Stimulated activated CD4-positive, alpha-beta T cell treated with anti-CD3 and anti-CD28 coated beads, Interleukin-1b, Interleukin-23, amount 100 ng/mL, for 1 hour (primary cell): ENCODE measurements at places on chromosomes 1 and 21.

DNA sequence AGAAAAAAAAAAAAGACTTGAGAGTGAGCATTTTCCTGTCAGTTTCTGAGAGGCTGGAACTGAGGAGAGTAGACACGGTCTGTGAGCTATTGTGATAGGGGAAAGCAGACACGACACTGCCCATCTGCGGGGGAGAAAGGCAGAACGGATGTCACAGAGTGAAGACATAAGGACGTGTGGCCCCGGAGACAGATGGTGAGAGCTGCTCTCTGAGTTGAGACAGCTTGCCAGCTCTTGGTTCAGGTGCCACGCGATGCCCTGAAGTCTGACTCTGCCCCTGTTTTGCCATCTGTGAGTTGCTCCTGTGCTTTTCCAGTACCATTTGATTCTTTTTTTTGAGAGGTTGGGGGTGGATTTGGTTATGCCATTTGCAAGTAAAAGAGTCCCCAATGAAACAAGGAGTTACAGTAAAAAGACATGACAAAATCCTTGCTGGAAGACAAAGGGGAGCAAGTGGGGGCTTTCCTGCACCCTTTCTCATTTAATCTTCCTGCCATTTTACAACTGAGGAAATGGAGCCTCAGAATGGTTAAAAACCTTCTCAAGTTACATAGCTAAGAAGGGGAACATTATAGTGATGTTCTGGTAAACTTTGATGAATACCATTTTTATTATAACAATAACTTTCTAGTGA is 128.9 kb upstream of the DNAH14 start:
- DNase-seq, result no peak

DNA sequence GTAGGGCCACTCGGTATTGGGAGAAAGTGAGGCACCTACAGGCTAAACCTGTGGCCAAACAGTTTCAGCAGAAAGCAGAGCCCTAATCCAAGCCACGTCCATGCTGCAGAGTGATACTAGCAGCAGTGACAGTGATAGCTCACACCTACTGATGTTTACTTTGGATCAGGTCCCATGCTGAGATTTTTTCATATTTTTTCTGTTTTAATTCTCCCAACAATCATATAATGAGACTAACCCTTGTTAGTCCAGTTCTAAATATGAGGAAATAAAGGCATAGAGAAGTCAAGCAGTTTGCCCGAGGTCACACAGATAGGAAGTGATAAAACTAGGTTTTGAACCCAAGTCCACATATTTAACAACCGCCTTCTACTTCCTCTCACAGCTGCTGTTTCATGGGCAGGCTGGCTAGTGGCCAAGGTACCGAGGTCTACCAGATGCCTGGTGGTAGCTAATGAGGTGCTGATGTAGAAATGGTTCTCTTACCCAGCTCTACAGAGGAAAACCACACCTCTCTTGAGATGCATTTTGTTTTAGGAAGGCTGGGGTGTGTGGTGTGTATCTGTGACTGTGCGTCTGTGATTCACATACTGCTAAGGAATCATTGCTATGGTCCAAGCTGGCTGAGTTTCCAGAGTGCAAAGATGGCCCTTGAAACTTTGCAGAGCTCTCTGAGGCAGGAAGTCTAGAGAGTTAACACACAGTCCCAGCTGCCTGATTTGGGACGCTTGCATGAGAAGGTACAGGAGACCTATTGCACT is 80.3 kb upstream of the ARTN start:
- no peak for DNase-seq

GRCh38 chr1:192849442-192849841 is 40.6 kb downstream of the RGS2 start:
- DNase-seq, result no peak

DNA sequence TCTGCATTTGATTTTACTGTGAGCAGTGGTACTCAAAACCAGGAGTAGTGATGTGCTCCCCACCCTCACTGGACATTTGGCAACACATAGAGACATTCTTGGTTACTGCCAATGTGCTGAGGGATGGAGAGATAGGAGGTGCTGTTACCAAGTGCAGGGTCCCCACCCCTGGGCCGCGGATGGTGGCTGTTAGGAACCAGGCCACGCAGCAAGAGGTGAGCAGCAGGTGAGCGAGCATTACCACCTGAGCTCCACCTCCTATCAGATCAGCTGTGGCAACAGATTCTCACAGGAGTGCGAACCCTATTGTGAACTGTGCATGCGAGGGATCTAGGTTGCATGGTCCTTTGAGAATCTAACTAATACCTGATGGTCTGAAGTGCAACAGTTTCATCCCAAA is 95.7 kb downstream of the AKT3 start:
- no peak for DNase-seq

- DNase-seq, result no peak
Measured at GRCh38 chr1:25615172-25615541, 1.4 kb upstream of the MAN1C1 start.

- DNase-seq, result no peak
Measured at GRCh38 chr1:65429806-65430205, 9.3 kb downstream of the LEPR start.

GRCh38 chr1:100397681-100398080 is 45.4 kb downstream of the CDC14A start:
- DNase-seq, result no peak

DNA sequence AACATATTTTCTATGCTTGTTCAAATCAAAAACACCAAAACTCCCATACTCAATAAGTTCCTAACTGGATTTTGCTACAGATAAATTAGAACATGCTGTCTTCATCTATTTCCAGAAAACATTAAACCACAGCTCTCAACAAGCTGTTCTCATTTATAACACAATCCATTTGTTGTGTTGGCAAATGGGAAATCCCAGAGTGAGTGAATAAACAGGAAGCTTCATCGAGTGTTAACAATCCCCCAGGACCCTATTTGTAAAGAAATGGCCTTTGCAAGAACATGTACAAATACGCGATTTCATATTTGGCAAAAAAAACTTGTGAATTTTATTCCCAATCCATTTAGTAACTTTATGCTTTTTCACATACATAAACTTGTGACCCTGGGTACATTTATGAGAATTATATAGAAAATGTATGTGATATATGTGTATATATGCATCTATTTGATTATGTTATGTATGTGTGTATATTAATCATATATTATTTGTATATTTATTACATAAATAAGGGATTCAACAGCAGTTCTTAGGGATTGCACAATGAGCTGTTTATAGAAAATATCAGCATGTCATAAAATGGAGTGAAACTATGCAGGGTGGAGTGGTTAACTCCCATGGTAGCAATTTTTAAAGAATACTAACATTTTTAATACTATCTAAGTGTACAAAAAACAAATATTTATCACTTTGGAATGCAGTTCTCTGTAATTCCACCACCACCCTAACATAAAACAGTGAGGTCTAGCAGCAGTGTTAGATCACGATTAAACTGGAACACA is 160.0 kb downstream of the NEGR1 start:
- no peak for DNase-seq

GRCh38 chr1:198373376-198373775 is 167.1 kb downstream of the ATP6V1G3 start:
- no peak for DNase-seq

DNA sequence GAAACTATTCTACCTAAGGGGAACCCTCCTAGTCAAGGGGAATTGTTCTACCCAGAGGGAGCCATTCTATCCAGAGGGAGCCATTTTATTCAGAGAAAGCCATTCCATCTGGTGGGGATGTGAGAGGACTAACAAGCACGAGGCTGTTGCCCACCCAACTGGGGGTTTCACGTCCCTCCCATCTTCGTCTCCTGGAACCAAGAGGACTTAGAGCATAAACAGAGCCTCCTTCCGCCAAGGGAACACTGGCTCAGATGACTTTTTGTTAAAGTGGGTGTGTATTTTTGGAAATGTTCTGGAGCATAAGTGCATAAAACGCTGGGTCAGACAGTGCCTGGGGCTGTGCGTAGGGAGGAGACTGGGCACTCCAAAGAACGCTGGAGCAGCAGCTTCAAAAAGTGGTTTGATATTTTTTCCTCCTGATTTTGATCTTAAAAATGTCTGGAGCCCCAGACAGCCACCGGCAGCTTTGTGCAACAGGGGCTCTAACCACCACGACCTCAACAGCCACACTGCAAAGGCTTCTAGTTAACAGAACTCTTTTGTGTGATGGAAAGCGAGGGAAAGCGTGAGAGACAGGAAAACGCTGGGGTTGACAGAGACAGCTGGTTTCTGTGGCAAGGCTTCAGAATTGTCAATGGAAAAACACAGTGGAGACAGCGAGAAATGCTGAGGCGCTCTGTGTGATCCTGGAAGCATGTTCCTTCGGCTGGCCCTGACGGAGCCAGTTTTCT is 363.6 kb upstream of the CAMK1G start:
- DNase-seq, result no peak

GRCh38 chr1:6471086-6471969 is 5.4 kb upstream of the TNFRSF25 start:
- DNase-seq, result no peak

DNA sequence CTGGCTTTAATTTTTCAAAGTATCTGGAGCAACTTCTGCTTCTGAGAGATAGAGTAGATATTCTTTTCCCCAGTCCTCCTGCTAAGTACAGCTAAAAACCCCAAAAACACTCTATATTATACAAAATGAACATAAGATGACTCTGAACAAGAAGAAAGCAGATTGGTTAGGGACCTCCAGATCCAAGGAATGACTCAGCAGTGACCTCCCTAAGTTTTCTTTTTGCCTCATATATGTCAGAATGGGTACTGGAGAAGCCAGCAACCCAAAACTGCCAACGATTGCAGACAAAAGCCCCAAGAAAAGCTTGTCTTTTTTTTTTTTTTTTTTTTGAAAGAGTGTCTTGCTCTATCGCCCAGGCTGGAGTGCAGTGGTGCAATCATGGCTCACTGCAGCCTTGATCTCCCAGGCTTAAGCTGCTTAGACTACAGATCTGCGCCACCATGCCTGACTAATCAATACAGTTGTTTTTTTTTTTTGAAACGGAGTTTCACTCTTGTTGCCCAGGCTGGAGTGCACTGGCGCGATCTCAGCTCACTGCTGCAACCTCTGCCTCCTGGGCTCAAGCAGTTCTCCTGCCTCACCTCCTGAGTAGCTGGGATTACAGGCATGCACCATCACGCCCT is 22.7 kb downstream of the NDUFS5 start:
- DNase-seq, result no peak

- DNase-seq, result no peak
Measured at GRCh38 chr21:30434033-30434631, 4.1 kb downstream of the KRTAP13-4 start.
